ENCODE measurements at places on chromosomes 13 and 19.

GRCh38 chr19:39469567-39469966, 11.1 kb upstream of the TIMM50 start:
- no peak for DNase-seq

DNA sequence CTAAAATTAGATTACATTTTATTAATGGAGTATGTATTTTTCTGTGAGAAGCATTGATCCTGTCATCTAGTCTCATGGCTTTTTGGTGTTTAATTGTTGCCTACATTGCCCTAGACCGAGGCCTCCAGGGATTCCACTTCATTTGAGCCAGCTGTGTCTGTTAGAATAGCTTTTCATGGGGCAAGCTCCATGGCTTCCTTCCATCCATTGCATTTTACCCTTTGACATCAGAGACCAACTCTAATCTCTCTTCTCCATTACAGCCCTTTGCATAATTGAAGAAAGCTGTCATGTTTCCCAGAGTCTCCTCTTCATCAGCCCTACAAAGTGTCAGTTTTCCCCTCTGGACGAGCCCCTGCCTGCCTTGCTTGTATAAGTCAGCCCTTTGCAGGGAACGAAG, 70.6 kb downstream of the MTUS2 start:
- no peak for DNase-seq

DNA sequence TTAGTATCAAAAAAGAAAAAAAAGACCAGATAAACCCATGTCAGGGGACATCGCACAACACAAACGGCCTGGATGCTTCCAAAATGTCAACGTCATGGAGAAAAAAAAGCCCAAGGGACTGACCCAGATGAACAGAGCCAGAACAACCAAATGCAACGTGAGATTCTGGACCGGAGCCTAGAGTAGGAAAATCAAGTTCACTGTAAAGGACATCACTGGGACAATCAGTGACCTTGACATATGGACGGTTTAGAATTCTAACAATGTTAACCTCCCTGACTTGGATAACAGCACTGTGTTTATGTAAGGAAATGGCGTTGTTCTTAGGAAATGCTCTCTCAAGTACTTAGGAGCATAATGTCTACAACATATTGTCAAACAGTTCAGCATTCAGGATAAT, 15.1 kb upstream of the EMP3 start:
- no peak for DNase-seq

DNA sequence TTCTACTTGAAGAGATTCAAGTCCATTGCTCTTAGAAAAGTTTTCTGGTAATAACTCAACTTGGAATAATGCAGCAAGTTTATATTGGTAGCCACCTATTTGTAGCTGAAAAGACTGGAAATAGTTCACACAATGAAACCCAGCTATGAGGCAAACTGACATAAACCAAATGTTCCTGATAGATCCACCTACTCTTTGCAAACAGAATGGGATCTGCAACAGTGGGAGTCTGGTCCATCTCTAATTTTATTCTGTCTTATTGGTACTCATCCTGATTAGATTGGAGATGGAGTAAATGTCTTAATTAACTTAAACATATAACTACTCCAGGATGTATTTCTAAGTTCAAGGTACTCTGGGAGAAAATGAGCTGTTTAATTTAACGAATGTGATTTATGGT, 438.0 kb downstream of the OLFM4 start:
- DNase-seq = no peak

DNA sequence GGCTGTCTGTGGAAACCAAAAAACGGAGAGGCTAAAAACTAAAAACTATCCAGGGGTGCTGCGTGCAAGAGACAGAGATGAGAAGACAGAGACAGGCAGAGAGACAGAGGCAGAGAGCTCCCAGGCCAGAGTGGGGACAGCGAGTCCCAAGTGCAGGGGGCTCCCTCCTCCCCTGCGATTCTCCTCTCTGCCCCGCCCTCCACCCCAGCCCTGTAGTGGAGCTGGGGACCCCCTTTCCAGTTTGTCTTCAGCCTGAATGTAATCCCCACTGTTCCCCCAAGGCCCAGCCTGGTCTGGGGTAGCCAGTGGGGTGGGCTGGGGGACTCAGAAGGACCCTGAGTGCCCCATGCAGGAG, 2.0 kb downstream of the NFIC start:
- DNase-seq = no peak

DNA sequence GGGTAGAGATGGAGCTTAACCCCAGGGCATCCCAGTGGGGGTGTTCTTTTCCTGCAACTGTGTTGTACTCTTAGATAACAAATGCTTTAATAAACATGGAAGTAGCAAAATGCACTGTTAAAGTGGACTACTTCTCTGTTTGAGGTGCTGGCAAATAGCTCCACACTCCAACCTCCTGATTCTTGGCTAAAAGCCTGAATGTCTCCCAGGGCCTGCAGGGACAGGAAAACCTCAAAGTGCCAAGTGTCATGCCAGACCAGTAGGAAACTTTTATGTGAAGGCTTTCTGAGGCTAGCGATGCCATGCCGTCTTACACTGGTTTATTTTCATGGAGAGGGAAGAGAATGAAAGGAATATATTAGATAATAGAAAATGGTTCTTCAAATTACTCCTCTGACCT, 6.8 kb downstream of the FREM2 start:
- no peak for DNase-seq

DNA sequence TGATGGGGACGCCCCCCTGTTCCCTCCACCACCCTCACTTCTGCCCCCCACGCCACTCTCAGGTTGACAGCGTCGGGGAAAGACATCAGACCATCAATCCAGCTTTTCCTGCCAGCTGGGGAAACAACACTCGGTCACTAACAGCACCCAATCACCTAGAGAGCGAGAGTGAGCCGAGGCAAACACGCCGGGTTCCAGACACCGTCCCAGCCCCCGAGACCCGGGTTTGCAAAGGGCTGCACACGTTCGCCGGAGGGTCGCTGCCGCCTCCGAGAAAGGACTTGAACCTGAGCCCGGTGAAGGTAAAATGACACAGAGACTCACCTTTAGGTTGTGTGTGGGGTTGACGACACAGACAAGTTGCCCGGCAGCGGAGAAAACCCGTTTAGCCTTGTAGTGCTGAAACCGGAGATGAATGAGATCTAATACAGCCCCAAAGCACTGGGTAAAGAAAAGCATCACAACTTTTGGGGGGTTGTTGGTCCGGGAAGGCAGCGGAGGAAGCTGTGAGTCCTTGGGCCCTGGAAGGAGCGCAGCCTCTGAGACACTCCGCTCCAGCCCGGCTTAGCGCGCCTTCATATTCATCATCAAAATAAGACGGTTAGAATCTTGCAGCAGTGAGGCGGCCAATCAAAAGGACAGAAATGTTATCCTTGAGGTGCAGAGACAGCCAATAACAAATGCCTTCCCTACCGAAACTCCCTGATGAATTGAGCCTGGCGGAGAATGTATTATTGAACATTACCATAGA, at the start of gene SIAH3:
TSS of gene SIAH3 (minus strand) at position 583 of the 751 bp plus-strand sequence. CDS start at position 459, 124 bp downstream.
- DNase-seq = peak; percentile 77

DNA sequence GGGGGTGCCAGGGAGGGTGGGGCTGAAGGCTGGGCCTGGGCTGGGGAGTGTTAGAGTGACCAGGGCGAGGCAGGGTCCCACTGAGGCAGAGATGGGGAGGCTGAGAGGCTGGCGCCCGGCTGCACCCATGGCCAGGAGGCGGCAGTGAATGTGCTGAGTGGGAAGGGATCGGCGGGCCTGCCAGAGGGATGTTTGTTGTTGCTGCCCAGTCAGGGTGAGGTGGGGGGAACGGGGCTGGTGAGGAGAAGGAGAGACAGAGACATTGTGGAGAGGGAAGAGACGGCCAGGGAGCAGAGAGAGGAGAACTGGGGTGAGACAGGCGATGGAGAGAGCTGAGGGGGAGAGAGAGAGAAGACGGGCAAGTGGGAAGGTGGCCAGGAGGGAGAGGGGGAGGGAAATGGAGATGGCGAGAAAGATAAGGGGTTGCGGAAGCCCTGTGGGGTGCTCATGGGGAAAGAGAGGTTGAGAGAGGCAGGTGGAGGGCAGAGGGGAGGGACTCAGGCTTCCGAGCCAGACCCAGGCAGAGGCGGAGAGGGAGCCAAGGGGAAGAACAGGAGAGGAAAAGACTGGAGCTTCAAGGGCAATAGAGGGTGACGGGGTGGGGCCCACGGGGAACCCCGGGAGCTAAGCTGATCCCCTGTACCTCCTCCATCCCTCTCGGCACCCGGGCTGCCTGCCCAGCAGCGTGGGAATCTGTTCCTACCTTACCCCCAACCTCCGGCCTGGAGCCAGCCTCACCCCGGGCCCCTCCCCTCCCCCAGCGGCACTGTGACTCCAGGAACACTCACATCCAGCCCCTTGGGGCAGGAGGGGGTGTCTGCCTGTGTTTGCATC, 690 bp upstream of the B3GNT8 start:
- DNase-seq = peak; percentile 17

DNA sequence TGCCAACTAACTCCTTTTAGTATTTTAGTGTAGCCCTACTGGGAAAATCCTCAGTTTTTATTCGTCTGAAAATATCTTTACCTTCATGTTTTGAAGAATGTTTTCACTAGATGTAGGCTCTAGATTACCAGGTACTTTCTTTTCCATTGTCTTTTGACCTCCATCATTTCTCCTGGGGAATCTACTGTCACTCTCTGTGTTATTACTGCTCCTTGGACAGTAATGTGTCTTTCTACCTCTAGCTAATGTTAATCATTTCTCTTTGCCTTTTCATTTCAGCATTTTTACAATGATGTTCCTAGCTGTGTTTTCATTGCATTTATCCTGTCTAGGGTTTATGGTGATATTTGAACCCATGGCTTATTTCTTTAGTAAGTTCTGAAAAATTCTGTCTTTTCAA, 61.9 kb downstream of the SPACA7 start:
- no peak for DNase-seq

DNA sequence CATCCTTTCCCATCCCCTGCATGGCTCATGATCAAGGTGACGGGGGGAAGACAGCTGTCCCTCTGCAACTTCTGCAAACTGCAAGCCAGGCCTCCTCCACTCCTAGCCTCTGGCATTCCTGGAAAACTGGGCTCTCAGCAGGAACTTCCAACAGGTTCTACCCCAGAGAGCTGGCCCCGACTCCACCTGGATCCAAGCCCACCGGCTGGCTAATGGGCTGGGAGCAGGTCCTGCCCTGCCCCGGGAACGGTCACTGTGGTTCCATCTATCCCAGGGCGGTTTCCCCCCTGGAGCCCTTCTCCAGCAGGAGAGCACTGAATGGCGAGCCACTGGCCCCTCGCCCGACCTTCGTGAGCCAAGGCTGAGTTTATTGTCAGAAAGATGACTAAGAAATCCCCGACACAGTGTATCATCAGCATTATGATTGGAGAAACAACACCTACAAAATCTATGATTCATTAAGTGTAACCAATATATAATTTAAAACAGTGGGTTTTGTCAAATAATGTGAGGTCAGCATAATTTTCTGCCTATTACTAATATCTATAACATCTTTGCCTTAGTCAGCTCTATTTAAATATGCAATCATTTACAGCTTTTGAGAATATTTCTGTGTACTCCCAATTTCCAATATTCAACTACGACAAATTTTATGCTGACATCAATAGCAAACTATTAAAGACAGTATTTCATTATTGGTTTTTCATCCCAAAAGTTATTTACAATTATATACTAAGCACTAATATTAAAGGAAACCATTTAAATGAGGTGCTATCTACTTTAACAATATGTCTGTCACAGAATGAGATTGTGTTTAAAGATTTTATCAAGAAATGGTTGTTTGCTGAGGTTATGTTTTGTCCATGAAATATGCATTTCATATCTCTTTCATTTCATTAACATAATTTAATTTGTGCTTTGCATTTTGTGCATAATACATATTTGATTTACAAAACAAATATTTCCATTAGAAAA, 133.0 kb downstream of the URI1 start:
- DNase-seq = no peak

DNA sequence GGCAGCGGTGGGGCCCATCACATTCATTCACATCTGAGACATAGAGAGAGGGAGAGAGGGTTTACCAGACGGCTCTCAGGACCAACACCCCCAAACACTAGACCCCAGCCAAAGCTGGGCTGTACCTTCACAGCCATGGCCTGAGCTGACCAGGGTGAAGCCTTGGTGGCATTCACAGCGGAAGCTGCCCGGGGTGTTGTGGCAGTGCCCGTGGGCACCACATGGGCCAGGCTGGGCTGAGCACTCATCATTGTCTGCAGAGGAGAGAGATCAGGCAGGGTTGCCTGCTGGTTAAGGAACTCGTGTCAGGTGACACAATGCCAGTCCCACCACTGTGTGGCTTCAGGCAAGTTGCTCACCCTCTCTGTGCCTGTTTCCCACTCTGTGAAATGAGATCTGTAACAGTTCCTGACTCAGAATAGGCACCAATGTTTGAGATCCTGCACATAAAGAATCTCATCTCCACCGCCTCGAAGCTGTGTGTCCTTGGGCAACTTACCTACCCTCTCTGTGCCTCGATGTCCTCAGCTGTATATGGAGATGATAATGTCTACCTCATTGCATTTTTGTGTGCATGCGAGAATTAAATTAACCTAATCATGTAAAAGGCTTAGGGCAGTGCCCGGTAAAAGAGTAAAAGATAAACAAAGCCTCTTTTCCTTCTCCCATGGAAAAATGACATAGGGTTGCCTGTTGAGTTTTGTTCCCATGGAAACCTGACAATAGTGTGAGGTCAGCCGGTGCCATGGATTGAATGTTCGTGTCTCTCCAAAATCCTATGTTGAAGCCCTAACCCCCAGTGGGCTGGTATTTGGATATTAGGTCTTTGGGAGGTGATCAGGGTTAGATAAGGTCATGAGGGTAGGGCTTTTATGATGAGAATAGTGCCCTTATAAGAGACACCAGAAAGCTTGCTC, 22.9 kb downstream of the CCL25 start:
- DNase-seq = no peak

GRCh38 chr13:25864936-25865335, 186.9 kb downstream of the SHISA2 start:
- no peak for DNase-seq

- no peak for DNase-seq
Observed at GRCh38 chr19:57812226-57812625, 2.5 kb downstream of the ZNF552 start.

- no peak for DNase-seq
Observed at GRCh38 chr13:20729633-20730585, 26.4 kb downstream of the IL17D start.

DNA sequence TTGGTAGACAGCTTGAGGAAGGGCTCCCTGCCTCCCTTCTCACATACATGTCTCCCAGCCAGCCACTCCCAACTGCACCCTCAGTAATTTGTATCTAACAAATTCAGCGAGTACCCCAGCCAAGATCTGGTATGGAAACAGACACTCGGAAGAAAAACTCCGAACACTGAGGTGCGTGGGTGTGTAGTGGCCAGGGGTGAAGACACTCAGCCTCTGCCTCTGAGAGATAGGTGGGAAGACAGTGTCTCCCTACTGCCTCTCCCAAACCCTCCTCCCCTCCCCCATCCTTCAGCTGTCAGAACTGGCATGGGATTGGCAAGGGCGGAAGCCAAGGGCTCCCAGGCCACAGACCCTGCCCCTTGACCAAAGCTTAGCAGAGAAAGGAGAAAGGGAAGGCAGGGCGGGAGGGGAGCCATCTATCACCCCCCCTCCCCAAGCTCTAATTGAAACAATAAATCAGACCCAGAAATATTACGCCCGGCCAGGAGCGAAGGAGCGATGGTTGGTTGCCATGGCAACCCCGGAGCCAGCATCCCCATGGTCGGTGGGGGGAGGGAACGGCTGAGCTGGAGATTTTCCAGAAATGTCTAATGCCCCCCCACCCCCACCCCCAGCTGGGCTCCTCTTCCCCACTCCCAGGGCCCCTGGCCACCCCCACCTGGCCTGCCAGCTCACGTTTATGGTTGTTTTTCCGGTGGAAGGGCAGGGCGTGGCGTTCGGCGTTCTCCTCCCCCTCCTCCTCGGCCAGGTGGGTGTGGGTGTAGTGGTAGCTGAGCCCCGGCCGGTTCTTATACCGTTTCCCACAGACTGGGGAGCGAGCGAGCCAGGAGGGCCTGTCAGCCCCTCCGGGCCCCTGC, 7.0 kb downstream of the DPF1 start:
- DNase-seq = no peak

Data from NCI-H1092 treated with DMSO at 0.1 percent for 48 hours (cell line).